Thoracic aorta (tissue), 2 donors: ENCODE measurements at places on chromosomes 2 and 18.

- no peak for DNase-seq
These were observed 764.5 kb downstream of the TRIB2 start for GRCh38 chr2:13481201-13481600.

DNA sequence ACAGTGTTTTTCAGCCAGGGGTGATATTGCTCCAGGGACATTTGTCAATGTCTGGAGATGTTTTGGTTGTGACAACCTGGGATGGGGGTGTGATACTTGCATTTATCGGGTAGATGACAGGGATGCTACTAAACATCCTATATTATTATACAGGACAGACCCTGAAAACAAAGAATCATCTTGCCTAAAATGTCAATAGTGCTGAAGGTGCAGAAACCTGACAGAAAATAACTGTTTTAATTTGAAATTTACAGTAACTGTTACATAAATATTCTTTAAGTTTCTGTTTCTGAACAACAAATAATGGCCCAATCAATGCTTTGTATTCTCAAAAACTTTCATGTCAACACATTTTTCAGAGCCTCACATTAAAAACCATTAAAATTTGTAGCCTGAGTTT, 2.0 kb downstream of the IL36A start:
- DNase-seq, result no peak

GRCh38 chr2:18078216-18078615, 199.7 kb downstream of the KCNS3 start:
- DNase-seq, result no peak

GRCh38 chr2:43874776-43875451, 36.1 kb downstream of the ABCG8 start:
- no peak for DNase-seq

DNA sequence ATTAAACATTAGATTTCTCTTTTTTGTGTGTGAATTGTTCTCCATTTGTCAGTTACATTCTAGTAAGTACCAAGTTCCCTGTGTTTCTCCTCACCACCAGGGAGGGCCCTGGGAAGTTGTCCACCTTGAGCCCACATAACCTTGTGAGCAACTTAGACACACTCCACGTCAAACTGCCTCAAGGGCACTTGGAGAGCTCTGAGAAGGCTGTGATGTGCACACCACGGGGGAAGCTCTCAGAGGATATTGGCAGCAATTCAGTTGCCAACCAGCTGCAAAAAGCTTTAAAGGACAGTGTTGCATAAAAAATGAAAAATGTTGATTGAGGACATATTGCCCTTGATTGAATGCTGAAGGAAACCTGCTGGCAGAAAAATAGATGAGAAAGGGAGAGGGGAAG, 743.6 kb downstream of the RNF144A start:
- no peak for DNase-seq

GRCh38 chr2:89833116-89833779, 1141.8 kb downstream of the RPIA start:
- DNase-seq, result no peak
